Glutamatergic neuron (in vitro differentiated cells): ENCODE measurements at places on chromosomes 6 and 20.

DNA sequence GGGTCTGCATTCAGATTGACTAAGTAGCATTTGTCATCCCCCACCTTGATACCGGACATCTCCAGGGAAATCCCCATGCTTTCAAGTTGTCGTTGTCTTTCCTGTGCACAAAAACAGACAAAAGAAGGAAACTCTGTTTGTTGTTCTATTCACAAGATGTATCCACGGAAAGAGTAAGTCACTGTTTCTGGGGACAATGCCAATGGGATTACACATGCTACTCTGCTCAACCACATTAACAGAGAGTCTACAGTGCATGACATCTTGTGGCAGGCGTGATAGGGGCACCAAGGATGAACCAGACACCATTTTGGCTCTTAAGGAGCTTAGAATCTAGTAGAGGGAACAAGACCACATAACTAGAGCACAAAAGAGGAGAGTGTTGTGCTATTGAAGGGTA, 124.4 kb upstream of the NUP153 start:
- DNase-seq = no peak

DNA sequence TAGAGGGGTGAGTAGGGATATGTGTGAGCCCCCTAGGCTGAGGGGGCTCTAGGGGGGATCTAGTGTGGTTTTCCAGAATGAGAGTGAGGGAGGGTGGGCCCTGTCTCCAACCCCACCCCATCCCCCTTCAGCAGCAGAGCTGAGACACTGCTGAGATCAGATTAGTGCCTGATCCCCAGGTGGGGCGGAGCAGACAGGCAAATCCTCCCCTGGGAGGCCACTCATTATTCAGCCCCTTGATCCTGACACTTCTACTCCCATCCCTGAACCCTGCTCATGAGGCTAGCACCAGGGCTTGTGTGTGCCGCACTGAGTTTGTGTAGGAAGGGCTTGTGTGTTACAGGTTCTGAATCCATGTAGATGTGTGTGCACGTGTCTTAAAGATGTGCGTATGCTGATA, 42.5 kb downstream of the SPDEF start:
- DNase-seq = peak; percentile 43

- DNase-seq = no peak
These were observed 5.2 kb upstream of the TP53RK start for GRCh38 chr20:46694484-46694883.

GRCh38 chr6:82419859-82420258, 56.2 kb downstream of the TPBG start:
- DNase-seq = no peak

DNA sequence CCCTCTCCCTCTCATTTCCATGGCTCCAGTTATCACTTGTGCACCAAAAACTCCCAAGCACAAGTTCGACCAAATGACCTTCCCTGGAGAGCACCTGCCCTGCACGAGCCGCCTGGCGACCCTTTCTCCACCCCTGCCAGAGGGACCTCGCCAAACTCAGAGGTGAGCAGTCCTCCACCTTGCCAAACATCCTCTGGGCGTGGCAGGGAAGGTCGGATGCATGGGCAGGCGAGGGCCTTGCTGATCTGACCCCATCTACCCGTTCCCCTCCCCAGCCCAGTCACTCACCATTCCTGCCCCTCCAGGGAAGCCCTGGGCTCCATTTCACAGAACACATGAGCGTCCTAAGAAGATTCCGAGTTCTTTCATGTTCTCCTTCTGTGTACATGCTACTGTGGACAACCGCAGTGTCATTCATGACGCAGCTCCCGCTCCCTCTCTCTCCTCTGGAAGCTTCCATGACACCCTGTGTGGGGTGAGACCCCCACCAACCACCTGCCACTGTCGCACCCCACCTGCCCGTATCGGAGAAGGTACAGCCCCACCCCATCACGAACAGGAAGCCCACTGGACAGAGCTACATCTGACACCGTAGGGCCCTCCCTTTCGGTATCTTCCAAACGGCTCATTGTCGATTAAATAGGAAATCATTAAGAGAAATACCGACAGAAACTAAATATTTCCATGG, 104.3 kb downstream of the DACT2 start:
- no peak for DNase-seq

- DNase-seq = no peak
These were observed 55.1 kb upstream of the APCDD1L start for GRCh38 chr20:58570204-58570859.

- no peak for DNase-seq
These were observed 448.5 kb downstream of the FRK start for GRCh38 chr6:115612216-115612615.

- no peak for DNase-seq
These were observed 238.9 kb upstream of the FLRT3 start for GRCh38 chr20:14576196-14576877.

GRCh38 chr20:6355754-6356451, 233.1 kb upstream of the FERMT1 start:
- no peak for DNase-seq

GRCh38 chr20:63054103-63054474, 47.3 kb upstream of the BHLHE23 start:
- no peak for DNase-seq

GRCh38 chr20:37315021-37315451, 25.6 kb downstream of the MANBAL start:
- no peak for DNase-seq

- DNase-seq = no peak
These were observed 1.7 kb upstream of the ADGRB3 start for GRCh38 chr6:68633281-68633971.

- no peak for DNase-seq
These were observed 84.1 kb downstream of the ZFAND3 start for GRCh38 chr6:37903351-37904340.

DNA sequence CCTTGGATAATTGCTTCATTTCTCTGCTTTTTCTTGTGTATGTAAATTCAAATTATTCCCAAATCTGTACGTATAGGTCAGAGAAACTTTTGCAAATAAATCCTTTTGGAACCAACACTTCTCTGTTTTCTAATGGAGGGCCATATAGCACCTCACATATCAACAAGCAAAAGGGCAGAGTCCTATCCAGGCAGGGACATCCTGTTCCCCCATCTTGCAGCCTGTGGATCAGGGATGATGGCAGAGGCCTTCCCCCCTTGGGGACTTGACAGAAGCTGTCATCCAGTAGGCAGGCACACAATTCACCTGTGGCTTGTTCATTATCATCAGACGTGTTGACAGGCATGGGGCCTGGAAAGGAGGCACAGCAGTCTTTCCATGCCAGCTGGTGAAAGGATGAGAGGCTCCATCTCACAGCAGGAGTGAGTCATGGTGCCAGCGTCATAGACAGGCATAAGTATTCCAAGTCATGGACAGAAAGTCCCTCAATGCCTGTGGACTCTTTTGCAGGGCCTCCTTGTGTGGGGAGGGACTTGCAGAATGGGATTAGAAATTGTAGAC, 31.8 kb upstream of the PLEKHG1 start:
- no peak for DNase-seq

- DNase-seq = no peak
These were observed 791 bp upstream of the STX11 start for GRCh38 chr6:144149558-144149893.

DNA sequence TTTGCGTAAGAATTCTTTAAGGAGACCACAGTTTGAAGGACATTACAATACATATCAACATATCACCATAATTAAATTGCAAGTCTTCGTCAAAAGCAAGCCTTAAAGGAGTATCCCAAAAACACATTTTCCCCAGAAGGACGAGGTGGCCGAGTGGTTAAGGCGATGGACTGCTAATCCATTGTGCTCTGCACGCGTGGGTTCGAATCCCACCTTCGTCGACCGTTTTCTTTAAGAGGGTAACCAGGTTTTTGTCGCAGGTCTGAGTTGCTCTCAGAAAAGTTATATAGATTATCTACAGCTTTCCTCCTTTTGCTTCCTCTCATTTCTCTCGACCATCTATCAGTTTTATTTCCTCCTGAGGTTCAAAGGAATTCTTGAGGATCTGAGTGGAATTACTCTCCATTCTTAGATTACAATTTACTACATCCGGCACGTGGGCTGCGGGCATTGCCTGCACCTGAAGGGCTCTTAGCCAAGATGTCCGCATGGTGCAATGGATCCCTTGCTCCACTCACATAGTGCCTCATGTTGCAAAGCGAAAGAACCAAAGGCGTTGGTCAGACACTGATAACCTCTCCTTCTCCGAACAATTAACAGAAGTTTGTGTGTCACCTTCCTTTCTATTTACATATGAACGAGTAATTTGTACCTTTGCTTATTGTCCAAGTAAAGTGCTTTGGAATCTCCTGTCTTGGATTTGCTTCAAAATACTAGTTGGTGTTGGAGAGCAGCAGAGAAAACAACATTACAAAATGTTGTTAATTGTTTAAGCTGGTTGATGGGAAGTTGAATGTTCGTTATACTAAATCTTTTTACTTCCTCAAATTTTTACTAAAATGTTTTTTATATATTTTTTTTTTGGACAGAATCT, 14.0 kb downstream of the POM121L2 start:
- DNase-seq = peak; percentile 38

DNA sequence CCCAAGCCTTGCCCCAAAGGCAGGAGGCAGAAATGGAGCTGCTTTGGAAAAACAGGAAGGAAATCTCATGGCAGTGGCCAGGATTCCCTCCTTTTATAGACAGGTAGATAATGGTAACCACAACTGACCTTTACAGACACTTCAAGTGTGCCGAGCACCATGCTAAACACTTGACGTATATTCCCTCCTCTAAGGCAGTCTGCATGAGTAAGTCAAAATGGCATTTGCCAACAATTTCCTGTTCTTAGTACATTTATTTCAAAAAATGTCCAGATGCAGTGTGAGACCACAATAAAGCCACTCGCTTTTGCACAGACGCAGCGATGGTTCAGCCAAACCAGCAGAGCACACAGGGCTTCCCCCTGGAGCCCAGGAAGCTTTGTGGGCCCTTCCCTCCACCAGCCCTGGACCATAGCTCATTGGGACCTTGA, 16.5 kb upstream of the GPR6 start:
- no peak for DNase-seq

DNA sequence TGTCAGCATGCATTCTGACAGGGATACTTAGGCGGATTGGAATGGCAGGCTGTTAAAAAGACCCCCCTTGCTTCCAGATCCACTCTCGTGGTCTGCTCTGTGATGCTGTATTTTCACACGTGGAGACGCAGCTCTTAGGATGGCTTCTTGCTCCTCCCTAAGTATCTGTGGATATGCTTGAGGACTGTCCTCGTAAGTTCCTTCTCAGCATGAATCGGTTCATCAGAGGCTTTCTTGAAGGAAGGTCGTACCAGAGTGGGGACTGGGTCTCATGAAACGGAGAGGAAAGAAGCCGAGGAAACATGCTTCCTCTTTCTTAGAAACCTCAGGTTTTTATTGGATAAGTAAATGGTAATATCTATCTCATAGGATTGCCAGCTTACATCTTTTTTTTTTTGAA, 220.4 kb downstream of the FARS2 start:
- no peak for DNase-seq

GRCh38 chr6:43297644-43298564, at the start of gene SLC22A7:
SLC22A7 (plus strand) TSS chr6:43298260; CDS start chr6:43298359, 99 bp downstream.
- no peak for DNase-seq

- DNase-seq = no peak
These were observed 109.2 kb upstream of the ASF1A start for GRCh38 chr6:118784641-118785164.

DNA sequence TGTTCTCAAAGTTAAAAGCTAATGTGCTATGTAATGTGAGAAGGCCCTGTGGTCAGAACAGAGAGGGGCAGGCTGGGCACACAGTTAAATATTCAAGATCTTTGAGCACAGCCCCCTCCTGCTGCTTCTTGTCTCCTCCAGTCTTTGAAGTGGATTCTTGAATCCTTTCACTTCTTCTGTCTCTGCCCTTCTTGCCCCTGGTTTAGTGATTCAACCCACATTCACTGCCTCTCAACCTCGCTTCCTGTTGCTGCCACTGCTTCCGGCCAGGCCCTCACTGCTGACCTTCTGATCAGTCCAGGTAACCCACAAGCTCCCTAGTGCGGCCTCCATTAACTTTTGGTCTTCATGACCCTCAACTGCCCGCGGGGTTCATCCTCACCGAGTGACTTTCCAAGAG, 417.3 kb upstream of the NOX3 start:
- DNase-seq = no peak

GRCh38 chr20:50824137-50824536, 29.3 kb downstream of the BCAS4 start:
- no peak for DNase-seq

GRCh38 chr20:43102394-43102793, 87.3 kb downstream of the PTPRT start:
- peak; percentile 54 for DNase-seq

DNA sequence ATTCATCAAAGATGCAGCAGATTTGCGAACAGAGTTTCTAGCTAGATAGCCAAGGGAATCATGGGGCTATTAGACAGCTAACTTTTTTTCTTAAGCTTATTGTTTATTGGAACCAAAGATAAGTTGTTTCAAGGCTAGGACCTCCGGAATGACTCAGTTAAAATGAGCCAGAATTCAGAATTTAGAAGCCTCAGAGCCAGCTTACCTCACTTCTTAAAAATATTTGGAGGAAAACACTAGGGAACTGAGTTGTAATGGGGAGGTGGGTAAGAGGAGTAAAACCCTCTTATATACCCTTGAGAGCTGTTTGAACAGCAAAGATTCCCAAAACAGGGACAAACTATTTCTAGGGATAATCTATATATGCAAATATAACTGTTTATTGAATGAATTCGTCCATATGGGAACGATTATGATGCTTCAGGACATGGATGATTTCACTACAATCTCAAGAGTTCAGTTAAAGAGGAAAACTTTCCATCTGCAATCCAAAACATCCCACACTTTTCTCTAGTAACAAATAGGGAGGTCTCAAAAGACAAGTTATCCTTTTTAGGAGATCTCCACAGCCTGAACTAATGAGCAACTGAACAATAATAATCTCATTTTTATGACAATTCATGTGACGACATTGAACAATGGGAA, 12.6 kb upstream of the CARMIL1 start:
- DNase-seq = no peak

DNA sequence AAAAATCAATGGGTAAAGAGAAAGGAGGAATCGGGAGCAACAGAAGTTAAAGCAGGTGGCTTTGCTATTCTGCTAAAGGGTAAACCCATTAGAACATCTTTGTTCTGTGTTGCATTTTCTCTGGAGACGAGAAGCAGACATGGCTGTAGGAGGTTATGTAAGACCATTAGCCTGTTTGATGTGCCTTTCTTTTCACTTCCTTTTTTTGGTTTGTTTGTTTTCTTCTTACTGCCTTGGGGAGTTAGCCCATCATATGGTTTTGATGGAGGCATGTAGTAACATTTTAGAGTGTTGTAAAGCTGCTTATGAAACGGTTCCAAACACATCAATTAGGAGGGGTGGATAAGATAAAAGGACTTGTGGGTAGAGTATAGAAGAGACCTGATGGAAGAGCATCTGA, 131.0 kb downstream of the DOK5 start:
- no peak for DNase-seq

- no peak for DNase-seq
These were observed 20.8 kb downstream of the SRC start for GRCh38 chr20:37366743-37367142.

- DNase-seq = no peak
These were observed 213.0 kb upstream of the SUPT3H start for GRCh38 chr6:45590696-45591184.

GRCh38 chr6:72286911-72287311, 335.0 kb upstream of the KCNQ5 start:
- DNase-seq = no peak

- DNase-seq = no peak
These were observed 145.7 kb downstream of the BMP5 start for GRCh38 chr6:55729665-55730064.
